ENCODE measurements at places on chromosomes 5 and 9.

GRCh38 chr5:32342656-32343055, 29.9 kb upstream of the MTMR12 start:
- no peak for DNase-seq

DNA sequence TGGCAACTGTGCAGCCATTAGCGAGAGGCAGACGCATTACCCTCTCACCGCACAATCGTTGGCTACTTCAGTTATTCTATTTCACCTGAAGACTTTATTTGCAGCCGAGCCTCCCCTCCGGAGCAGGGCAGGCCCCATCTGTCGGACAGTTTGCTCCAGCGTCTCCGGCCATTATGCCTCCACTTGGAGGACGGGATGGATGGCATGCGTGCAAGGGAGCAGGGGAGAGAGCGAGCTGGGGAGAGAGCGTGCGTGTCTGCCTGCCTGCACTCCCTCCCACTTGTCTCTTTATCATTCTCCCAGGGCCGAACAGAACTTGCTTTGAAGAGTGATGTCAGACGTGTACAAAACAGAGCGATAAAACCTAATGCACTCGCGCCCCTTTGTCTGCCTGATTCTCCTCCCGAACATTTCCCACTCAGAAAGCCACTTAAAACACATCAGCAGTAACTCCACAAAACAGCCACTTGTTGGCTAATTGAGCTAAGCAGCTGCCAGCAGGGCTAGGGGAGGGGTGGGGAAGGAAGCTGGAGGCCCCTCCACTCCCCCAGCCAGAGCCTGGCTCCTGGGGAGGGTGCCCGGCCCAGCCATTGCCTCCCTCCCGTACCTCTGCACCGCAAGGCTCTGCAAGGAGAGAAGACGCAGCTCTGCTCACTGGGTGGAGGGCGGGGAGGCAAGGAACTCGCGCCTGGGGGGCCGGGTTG, 43.4 kb upstream of the FUBP3 start:
- DNase-seq = no peak

DNA sequence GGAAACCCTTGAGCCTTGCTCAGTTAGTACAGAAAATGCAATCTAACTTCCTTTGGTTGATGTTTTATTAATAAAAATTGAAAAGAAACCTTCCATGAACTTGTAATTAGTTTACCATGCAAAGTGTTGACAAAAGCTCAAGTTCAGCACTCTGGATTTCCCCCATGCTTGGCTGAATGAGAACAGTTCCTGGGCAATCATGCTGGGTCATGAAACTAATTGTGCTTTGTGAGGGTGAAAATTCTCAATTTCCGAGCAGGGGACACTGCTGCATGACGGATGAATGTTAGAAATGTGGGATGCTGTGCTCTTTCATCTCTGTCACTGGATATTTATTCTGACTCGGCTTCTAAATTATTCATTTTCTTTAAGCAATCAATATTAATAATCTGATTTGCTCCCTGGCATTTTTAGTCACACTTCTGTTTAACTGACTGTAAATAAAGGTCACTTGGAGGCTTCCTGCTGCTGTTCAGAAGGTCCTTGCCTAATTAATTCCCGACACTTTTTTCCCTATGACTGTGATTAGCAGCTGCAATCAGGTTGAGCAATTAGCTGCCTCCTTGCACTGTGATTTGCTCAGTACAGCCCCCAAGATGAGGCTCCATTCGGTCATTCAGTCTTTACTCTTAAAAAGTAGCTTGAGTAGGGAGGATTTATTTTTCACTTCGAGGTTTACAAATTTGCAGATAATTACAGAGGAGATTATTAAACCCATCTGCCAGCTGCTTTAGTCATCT, 678.1 kb upstream of the ZNF608 start:
- DNase-seq = no peak

GRCh38 chr5:80246001-80246758, 9.7 kb downstream of the SERINC5 start:
- no peak for DNase-seq

DNA sequence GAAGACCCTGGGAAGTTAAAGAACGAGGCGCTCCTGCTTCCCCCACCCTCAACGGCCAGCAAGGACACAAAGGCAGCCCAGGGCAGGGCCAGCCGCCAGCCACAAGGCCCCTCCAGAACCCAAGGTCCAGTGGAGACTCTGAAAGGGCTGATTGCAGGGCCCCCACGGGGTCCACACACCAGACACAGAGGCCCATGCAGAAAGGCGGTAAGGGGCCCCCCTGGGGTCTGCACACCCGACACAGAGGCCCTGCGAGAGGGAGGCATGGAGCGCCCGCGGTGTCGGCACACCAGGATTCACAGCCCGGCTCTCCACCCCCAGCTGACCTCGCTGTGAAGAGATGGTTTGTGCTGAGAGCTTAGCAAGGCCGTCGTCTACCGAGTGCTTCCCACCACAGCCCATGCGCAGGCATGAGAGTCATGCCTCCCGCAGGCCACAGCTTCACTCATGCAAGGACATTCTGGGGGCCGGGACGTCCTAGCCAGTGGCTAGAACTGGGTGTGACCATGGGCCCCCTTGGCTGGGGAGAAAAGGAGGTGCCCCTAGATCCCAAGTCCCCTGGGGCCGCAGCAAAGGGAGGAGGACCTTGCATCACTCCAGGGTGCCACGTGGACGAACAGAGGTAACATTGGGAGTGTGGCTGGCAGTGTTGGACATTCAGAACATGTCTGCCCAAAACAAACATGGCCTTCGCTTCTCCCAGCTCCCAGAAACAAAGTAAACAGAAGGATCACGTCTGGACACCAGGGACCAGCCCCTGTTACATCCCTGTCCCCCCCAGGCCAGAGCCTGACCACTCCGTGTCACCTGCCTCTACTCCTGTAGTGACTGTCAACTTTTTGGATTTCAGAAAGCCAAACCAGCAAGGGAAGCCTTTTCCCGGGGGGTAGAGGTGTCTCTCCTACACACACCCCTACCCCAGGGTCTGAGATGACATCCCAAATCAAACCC, 9.8 kb downstream of the BRD3 start:
- DNase-seq = no peak

DNA sequence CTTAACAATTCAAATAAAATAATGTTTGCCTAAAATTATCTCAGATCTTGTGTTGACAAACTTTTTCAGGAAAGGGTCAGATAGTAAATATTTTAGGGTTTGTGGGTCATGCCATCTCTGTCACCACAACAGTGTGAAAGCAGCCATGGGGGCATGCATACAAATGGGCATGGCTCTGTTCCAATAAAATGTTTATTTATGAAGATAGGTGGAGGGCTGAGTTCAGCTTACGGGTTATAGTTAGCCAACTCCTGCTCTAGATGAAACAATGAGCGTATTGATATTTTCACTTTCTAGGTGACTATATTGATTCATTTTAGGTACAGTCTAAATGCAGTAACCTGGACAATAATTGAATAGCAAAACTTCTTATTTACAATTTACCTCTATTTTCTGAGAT, 533.8 kb upstream of the CLINT1 start:
- no peak for DNase-seq

GRCh38 chr9:121756474-121757280, 105.2 kb downstream of the DAB2IP start:
- no peak for DNase-seq

DNA sequence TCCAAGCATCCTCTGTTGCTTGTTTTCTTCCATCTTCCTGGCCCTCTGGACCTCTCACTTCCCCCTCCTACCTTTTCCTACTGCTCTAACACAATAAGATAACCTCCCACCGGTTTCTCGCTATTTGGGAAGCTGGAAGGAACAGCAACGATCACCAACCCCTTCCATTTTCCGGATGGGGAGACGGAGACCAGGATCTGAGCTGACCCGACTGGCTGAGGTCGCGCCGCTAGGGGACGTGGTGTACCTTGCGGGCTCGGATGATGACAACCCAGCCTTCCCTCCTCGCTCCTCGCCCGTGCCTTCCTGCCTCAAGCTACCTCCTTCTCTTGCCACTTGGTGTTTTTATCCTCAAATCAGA, 1.9 kb downstream of the LPAR1 start:
- DNase-seq = no peak

DNA sequence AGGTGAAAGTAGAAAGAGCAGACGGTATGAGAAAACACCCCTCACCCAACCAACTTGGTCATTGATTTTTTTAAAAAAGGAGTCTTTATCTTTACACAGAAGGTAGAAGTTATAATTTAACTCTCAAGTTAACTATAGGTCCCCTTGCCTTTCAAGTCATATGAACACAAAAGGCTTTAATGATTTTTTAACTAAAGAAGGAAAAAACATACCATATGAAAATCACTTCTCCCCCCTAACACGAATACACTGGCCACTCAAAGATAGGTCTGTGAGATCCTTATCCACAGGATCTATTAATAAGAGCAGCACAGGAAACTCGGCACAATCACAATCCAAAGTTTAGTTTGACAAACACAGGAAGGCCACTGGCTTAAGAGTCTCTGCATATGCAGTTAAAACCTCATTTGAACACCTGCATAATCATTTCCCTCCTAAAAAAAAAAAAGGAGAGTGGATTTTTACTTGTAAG, 138.0 kb downstream of the ENC1 start:
- DNase-seq = no peak

DNA sequence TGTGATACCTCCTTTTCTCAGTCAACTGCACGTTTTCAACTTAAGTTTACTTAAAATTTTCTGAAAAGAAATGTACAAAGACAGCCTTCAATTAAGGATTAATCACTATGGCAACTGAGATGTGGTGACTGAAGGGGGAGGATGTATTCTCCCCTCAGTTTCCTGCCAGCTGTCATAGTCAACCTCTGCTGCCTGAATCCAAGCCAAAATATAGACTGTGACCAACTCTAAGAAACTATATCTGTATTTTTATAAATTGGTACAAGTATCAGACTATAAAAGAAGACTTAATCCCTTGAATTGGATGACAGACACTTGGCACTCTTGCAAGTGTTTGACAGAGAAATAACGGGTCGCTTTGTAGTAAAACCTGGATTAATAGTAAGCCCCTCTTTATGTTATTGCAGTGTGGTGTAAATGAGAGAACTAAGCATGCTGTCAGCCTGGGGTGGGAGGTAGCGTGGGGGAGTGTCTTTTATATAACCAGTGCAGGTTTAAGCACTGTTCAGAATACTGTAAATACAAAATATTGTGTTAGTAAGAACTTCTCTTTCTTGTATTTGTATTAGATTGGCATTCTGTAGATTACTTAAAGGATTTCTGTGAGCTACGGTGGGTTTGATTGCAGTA, 106.4 kb downstream of the ERCC6L2 start:
- DNase-seq = no peak

DNA sequence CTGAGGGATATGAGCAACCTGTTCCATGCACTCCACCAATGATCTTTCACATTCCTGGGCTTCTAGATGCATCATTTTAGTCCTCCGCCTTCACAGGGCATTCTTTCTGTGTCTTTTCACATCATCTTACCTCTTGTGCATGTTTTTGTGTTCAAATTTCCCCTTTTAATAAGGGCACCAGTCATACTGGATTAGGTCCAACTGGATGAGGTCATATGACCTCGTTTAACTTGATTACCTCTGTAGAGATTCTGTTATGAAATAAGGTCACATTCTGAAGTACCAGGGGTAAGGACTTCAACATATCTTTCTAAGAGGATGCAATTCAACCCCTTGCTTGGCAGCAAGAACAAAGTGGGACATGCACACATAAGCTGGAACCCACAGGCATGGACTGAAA, 335.3 kb upstream of the TLE4 start:
- no peak for DNase-seq

- no peak for DNase-seq
Observed at GRCh38 chr5:149268928-149269557, 2.6 kb upstream of the AFAP1L1 start.

GRCh38 chr9:132978451-132979131, at the start of gene GFI1B:
GFI1B (plus strand) TSS chr9:132978694; CDS start chr9:132986679, 7,985 bp downstream.
- DNase-seq = no peak

All from GM12864 (cell line).